ENCODE measurements at places on chromosomes 12 and 14.

DNA sequence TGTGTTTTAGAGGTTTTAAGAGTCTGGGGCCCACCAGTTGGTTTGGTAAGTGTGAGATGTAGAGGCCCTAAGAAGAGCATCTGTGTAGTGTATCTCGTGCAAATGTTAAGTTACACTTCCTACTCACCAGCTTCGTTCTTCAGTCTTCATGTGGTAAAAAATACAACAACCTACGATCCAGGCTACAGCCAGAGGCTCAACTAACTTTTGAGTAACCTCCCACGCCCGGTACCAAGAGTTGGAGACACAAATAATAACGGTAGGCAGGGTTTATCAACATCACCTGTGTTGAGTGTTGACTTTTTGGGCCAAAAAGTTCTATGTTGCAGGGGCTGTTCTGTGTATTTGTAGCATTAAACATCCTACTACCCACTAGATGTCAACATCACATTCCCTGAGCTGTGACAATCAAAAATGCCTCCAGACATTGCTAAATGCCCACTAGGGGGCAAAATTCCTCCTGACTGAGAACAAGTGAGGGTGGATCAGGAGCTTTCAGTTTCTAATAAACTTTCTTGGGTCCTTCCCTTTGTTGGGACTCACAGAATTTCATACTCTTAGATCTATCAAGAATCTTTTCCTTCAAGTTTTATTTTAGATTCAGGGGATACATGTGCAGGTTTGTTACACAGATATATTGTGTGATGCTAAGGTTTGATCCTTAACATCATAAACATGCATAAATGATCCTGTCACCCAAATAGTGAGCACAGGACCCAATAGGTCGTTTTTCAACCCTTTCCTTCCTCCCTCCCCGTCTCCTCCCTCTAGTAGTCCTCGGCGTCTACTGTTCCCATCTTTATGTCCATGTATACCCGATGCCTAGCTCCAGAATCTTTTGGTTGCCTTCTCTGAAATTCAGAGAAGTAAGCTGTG, 94.7 kb downstream of the SLC2A13 start:
- peak; percentile 81 for DNase-seq

- no peak for DNase-seq
These were observed at the start of gene FGF23 for GRCh38 chr12:4379405-4379804. Gene FGF23, minus strand, starts transcription at chr12:4379712. Its CDS starts 130 bp downstream, at chr12:4379582.

DNA sequence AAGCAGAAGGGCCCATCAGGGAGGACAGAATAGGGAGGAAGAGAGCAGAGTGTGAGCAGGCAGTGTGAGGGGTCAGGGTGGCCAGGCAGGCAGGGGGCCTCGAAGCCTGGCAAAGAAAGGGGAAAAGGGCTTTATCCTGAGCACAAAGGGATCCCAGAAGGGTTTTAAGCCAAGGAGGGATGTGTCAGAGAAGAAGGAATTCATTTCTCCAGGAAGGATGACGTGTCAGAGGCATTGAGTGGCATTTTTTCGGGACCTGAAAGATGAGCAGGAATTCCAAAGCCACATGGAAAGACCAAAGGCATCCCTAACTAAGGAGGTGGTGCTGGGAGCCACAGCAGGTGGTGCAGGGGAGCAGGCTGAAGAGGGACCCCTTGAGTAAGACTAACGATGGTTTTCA, 132.1 kb downstream of the DICER1 start:
- no peak for DNase-seq

GRCh38 chr12:12797794-12798152, 12.3 kb downstream of the APOLD1 start:
- no peak for DNase-seq

GRCh38 chr12:106720696-106721095, 53.8 kb upstream of the RIC8B start:
- no peak for DNase-seq

GRCh38 chr14:54301359-54301758, 95.4 kb upstream of the CDKN3 start:
- DNase-seq: no peak

DNA sequence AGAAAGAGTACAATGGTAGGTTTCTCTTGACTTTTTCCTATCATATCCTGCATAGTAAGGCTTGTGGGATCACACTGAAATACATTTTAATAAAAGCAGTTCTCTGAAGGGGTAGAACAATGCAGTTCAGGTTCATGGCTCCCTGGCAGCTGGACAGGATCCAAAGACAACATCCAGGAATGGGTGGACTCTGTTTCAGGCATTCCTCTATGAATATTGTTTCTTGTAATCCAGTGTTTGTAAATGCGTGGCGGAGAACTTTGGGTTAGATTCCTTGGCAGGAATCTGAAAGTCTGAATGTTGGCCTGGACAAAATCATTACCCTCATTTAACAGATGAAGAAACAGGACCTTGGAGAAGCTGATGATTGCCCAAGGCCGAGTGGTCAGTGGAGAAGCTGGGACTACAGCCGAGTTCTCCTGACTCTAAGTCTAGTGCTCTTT, 43.5 kb downstream of the SYNE2 start:
- no peak for DNase-seq

- DNase-seq: no peak
These were observed 473.8 kb downstream of the NPAS3 start for GRCh38 chr14:33412450-33412849.
